ENCODE measurements at places on chromosomes 1 and 21. TPM values are rescaled to one million over a fixed set of nuclear protein-coding genes. Genes with fewer than 3 reads are reported as not detected.
A peak's percentile ranks its signal among the peaks of the same experiment; 100 is the strongest.

DNA sequence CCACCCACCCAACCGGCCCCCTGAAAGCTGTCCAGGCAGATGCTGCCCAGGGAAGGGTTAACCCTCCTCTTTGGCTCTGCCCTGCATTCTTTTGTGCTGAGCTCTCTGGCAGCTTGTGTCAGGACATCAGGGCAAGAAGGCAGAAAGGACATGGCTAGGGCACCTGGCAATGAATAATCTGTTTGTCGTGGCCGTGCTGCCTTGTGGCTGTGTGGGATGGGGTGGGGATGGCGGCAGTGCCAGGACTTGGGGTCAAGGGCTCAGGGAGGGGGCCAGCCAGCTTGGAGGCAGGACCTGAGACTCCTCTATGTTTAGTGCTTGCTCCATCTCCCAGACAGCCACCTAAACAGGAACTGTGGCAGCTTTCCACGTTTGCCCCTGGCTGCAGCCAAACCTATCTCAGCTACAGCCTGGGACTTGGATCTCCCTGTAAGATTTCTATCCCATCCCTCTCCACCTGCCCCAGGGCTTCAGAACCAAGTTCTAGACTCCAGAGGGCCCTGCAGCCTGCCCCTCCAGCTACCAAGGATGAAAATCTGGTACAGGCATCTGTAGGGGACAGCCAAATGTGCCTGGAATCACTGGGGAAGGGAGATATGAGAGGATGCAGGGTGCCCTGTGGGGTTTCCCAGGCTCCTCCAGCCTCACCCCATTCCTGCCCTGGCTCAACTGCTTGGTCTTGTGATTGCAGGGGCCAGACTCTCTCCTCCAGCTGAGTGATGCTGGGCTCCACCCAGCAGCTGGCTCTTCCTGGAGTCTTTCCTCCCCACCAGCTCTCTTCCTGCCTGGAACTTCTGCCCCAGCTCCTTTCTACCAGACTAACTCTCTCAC, 9.6 kb upstream of the GPR37L1 start:
- no peak for DNase-seq

- peak; percentile 86 for DNase-seq
These were observed 11.8 kb downstream of the HTR6 start for GRCh38 chr1:19676438-19676922.

DNA sequence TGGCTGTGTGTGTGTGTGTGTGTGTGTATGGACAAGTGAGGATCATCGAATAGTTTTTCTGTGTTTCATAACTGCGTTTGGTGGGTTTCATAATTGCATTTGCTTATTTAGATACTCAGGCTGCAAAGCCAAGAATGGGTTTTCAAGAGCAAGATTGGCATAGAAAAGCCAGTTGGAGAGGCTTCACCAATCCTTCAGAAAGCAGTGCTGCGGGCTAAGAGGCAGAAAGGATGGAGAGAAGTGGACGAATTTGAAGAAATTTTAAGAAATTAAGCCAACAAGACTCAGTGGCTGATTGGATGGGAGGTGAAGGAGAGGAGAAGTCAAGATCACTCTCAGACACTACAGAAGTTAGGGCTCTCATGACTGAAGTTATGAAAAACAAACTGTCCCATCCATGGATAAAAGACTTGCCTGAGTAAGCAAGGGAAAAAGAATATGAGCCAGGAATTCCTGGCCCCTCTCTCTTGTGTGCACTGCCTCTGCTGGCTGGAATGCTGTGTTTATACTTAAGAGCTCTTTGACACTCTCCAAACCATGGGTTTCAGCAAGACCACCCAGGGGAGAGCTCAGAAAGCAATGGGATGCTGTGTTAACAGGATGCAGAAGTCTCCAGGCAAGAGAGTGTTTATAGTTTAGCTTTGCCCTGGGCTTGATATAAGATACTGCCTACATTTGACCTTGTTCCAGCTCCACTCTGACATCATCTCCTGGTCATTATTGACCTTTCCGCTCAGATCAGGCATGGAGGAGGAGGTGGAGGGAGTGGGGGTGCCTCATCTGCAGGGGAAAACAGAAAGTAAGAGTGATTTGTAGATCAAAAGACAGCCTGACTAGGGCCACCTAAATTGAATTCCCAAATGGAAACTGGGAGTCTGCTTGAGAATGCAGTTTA, 232.0 kb upstream of the PLXNA2 start:
- peak; percentile 79 for DNase-seq

DNA sequence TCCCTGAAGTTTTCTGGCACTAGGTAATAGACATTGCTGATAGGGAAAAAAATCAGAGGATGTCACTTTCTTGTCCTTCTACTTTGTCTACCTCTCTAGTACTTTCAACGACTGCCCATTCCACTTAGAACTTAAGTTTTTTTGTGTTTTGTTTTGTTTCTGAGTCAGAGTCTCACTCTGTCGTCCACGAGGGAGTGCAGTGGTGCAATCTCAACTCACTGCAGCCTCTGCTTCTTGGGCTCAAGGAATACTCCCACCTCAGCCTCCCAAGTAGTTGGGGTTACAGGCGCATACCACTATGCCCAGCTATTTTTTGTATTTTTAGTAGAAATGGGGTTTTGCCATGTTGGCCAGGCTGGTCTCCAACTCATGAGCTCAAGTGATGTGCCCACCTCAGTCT, 79.2 kb downstream of the SGIP1 start:
- DNase-seq = no peak

TCEA3 gene
- total RNA-seq = 241 TPM
